Pons (tissue), 1 donor: ENCODE measurements at places on chromosomes 12 and 14.

- DNase-seq = no peak
Measured at GRCh38 chr12:68352067-68352466, 19.9 kb upstream of the MDM1 start.

DNA sequence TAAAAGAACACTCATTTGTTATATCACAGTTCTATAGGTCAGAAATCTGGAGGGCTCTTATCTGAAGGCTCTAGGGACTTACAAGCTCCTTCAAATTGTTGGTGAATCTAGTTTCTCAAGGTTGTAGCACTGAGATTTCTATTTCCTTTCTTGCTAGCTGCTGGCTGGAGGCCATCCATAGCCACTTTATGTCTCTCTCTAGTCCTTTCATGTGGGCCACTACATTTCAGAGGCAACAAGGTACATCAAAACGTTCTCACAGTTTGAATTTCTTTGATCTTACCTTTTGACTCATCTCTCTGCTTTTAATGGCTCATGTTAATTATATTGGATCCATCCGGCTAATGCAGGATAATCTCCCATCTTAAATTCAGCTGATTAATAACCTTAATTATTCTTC is 286.8 kb downstream of the DIO2 start:
- DNase-seq = no peak

DNA sequence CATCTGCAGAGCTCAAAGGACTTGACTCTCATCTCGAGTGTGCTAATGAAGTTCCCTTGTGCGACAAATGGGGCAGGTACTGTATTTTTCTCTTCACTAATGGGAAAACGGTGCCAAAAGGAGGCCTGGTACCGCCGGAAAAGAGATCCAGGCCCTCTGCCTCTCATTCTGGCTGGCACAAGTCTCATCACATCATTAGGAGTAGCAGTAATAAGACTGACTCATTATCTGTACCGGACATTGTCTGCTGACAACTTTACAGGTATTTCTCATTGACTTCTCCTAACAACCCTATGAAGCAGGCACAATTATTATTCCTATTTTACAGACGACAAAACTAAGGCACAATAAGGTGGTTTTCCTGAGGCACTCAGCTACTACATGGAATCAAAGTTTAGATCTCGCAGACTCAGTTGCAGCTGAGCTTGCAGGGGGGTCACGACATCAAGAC is 668 bp downstream of the APPL2 start:
- peak; percentile 56 for DNase-seq

GRCh38 chr14:41072776-41073175 is 533.9 kb upstream of the LRFN5 start:
- DNase-seq = no peak

DNA sequence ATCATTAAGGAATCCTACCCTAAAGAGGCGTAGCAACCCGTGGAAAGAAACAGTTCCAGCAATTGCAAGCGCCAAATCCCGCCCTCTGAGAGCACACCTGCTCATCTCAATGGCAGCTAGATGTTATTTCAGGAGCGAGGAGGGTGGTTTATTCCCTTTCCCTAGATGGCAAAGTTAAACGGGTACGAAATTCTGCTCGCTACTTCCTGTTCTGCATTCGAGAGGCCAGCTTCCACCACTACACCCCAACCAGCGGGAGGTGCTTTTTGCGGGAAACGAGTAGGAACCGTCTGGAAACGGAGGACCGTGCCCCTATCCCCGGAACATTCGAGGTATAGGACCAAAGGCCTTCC is 536 bp downstream of the VPS29 start:
- DNase-seq = no peak

DNA sequence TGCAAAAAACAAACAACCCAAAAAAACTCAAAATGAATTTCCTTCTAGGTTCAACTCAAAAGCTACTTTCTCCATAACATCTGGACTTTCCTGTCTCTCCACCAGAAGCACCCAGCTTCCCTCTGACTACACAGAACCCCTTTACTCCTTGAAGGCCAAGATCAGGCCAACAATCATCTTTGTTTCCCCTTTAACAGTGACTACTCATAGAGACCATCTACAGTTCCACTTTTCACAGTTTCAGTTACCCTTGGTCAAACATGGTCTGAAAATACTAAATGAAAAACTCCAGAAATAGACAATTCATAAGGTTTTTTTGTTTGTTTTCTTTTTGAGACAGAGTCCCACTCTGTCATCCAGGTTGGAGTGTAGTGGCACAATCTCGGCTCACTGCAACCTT is 11.8 kb downstream of the GCH1 start:
- peak; percentile 43 for DNase-seq

- no peak for DNase-seq
Measured at GRCh38 chr12:94760786-94761185, 110.4 kb upstream of the TMCC3 start.

- no peak for DNase-seq
Measured at GRCh38 chr12:28035500-28035899, 63.0 kb upstream of the PTHLH start.

DNA sequence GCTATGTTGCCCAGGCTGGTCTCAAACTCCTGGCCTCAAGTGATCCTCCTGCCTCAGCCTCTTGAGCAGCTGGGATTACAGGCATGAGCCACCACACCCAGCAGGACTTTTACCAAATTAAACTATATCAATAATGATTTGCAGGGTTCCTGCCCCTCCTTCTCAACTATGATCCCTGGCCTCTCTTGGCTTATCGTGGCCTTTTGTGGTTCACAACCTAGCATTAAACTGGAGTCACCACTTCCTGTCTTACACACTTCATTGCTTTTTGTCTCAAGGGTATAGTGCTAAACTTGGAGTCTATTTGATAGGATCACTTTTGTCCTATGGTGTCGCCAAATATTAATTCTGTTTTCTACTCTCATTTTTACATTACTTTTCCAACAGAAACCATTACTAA is 64.5 kb downstream of the SEC23A start:
- no peak for DNase-seq

DNA sequence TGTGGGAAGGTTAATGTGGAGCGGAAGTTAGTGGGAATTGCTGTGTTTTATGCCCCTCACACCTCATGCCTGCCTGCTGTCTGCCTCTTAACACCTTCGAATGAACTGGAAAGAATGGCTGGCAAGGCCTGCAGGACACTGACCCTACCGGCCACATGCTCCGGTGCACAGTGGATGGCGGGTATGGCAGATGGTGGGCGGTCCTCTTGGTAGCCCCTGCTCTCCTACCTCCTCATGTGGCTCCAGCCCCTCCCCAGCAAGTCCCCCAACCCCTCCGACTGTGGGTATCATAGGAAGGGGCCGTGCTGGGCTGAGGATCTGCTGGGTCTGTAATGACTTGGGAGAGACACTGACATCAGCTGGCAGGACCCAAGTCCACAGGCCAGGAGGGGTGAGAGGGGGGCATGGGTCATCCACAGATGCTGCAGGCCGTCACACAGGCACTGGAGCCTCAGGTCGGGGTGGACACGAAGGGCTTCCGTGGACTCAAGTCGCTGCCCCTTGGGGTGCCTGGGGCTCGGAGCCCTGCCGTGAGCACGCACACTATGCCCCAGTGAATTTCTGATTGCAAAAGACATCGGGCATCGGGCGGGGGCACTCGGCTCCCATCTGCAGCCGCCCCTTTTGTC is 77.4 kb downstream of the KIF26A start:
- DNase-seq = no peak

DNA sequence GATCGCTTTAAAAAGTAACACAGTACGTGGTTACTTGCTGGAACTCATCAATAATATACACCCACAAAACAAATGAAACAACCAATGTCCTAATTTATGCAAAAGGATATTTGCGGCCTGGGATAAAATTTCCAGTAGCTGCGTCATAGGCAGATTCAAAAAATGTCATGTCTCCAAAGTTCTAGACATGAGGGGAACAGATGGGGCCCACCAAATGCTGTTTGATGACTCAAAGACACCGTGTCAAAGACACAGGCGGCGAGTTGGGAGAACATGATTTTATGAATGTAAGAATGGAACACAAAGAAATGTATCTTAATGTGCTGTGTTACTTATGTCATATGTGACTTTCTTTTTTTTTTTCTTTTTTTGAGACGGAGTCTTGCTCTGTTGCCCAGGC is 34.3 kb upstream of the NCOR2 start:
- no peak for DNase-seq

GRCh38 chr14:88034076-88034475 is 29.1 kb downstream of the GPR65 start:
- no peak for DNase-seq

DNA sequence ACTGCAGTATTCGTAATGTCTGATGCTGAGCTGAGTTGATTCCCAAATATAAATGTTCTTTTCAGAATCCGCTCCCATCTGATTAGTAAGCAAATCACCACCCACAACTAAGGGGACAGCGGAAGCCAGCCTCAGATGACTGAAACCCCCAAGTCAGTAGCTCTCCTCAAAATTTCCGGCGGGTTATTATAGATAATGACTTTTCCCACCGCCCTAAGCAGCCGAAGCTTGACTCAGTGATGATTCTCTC is 469 bp upstream of the LRFN5 start:
- DNase-seq = no peak

GRCh38 chr12:106234449-106234848 is 13.4 kb downstream of the CKAP4 start:
- no peak for DNase-seq

GRCh38 chr12:96776908-96777307 is 130.1 kb upstream of the NEDD1 start:
- DNase-seq = no peak

- no peak for DNase-seq
Measured at GRCh38 chr12:34054938-34055337, 32.6 kb downstream of the ALG10 start.

GRCh38 chr14:75972801-75973421 is 8.9 kb downstream of the TGFB3 start:
- no peak for DNase-seq

- DNase-seq = no peak
Measured at GRCh38 chr14:73474952-73475351, 15.8 kb upstream of the RIOX1 start.

DNA sequence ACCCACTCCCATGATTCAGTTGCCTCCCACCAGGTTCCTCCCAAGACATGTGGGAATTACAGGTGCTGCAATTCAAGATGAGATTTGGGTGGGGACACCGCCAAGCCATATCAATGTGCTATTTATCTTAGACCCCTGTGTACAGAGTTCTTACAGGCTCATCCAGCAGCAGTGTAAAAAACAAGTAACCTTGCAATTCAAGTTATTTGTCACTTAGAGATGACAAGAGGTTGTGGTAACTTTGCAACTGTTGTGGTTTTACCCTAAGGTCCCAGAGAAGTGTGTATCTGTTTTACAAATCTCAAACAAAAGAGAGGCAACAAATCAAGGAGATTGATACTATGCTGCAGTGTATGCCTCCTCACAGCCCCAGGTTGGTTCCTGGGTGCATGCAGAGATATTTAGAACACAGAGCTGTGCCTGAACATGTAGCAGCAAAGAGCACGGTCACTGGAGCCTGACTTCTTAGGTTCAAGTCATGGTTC is 11.5 kb upstream of the HELB start:
- no peak for DNase-seq

- no peak for DNase-seq
Measured at GRCh38 chr12:108194585-108194984, 65.5 kb downstream of the WSCD2 start.

DNA sequence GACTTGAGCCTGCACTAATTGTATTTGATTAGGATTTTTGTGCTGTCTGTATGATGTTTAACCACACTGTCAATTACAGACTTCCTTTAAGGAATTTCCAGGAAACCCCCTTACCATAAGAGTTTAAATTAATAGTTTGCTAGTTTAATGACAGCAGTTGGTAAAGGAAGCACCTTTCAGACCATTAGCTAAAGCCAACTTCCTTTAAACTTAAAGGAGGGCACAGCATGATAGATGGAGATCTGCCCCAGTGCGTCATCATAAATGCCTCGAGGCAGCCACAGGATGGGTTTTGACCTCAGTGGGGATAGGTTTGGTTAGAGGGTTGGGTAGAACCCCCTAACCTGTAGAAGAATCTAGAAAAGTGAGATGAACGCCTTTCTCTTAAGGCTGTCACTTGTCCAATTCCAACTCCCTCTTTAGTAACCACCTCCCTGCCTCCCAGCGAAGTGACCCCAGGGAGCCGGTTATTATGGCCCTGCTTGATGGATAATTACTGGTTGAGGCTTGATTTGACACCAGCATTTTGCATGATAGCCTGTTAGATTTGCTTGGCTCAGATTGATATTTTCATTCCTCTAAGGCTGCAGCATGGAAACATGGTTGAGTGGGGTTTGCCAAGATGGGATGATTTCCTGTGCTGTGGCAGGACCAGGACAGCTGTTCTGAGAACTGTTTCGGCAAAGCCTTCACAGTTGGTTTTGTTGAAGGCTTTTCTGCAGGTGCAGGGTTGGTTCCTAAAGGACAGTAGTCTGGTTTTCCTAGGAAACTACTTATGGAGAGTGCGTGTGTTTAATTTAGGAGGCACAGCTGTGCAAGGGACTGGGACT is 62.7 kb downstream of the CHST11 start:
- DNase-seq = no peak

GRCh38 chr12:71786829-71787228 is 32.2 kb downstream of the RAB21 start:
- DNase-seq = peak; percentile 27

DNA sequence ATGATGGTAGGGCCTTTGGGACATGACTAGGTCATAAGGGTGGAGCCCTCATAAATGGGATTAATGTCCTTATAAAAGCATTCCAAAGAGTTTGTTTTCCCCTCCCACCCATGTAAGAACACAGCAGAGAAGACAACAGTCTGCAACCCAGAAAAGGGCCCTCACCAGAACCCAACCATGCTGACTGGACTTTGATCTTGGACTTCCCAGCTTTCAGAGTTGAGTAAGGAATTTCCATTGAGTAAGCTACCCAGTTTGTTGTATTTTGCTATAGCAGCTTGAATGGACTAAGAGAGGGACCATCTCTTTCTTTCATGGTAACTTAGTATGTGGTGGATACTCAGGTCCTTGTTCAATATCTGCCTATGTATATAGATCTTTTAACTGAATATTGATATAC is 2.9 kb upstream of the SPX start:
- no peak for DNase-seq

DNA sequence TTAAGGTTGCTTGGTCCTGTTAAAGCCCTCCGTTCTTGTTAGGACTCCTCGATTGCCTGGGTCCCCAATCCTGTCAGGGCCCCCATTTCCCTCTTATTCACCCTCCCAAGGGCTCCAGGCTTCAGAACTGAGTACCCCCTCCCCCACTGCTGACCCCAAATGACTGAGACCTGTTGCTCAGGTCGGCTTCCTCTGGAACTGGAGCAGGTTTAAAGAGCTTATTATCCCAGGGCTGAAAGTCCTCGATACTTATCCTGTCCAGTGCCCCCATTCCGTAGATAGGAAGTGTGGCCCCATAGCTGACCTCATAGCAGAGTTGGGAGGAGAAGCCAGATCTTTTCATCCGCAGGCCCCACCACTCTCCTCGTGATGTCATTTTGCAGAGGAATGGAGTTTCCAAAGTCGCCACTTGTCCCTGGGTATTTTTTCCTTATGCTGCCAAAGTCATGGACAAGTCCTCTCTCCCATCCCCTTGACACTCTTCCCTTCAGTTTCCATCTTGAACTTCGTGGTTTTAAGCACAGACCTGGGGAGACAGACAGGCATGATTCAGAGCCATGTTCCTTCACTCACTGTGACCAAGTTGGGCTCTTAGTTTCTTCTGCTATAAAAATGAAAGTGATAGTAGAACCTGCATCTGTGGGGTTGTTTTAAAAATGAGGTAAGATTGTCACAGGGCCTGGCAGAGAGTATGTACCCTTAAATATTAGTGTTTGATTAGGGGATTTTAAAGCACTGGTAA is 1.2 kb downstream of the USP30 start:
- peak; percentile 16 for DNase-seq
